ENCODE measurements at places on chromosomes 4 and X.

DNA sequence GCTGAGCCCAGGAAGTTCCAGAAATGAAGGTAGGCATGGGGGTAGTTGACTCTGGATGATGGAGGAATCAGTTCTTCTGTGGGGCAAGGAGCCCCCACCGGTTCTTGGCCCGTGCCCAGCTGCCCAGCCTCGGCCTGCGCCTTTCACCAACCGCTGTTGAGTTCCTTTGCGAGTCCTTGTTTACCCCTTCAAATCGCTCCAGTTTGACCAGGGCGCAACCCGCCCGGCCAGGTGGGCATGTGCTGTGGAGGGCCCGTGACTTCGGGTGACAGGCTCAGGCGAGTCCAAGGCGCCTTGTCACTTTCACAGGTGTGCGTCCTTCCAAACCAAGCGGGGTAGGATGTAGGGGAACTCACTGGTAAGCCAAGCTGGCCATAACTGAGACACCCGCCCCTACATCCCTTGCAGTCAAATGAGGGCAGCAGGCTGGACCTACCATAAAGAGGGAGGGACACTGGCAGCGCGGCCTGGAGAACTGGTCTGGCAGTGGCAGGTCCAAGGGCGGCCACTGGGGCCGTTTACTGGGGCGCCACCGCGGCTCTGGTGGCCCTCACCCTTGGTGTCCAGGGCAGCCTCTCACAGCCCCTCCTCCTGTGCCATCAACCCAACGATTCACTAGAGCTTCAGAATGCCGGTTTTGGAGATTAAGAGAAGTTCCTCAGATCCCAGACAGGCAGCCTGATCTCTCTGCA is 160.3 kb upstream of the ZIC3 start:
- no peak for DNase-seq

GRCh38 chrX:39653691-39654090 is 444.1 kb downstream of the BCOR start:
- peak; percentile 94 for DNase-seq

DNA sequence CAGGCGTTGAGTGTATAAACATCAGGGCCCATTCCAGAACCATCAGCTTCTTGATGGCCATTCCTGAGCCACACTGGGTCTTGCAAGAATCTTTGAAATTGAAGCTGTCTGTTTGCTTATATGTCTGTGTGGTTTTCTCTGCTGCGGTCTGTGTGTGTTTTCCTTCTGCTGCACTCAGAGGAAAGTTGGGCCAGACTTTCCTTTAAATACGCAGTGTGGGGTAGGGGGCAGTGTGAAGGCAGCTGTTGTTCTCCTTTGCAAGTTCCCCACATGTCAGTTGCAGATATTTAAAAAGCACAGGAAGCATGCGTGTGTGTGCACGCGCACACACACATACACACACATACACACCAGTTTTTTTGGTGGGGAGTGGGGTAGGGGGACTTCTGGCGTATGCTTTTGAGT is 32.1 kb downstream of the CCKAR start:
- no peak for DNase-seq

DNA sequence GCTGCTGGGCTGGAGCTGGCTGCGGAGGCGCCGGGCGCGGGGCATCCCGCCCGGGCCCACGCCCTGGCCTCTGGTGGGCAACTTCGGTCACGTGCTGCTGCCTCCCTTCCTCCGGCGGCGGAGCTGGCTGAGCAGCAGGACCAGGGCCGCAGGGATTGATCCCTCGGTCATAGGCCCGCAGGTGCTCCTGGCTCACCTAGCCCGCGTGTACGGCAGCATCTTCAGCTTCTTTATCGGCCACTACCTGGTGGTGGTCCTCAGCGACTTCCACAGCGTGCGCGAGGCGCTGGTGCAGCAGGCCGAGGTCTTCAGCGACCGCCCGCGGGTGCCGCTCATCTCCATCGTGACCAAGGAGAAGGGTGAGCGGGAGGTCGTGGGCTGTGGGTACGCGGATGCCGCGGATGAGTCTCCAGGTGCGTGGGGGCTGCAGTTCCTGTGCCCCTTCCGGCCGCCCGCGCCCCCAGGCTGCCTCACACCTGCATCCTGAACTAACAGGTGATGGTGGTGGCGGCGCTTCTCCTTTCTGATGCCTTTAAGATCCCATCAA is 499 bp downstream of the CYP2U1 start:
- DNase-seq: no peak

DNA sequence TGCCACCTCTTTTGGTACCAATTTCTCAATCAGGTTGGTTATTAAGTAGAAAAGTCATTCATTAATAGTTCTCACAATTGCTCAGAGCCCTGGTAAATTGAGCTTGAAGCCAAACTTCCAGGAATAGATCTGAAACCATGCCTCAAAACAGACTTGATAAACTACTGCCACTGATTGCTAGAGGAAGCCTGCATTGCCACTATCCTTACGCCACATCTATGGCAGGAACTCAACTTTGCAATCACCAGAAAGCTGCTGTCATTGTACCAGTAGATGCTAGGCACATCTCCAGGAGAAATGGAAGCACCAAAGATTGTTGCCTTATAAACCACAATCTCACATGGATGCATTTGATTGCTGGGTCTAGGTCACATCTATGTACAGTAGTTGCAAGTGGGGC is 21.6 kb upstream of the TSPAN7 start:
- no peak for DNase-seq

- DNase-seq: peak; percentile 64
These were observed 213.6 kb downstream of the PALLD start for GRCh38 chr4:168710353-168710946.

GRCh38 chr4:41015016-41015675 is 199.2 kb downstream of the APBB2 start:
- DNase-seq: peak; percentile 37

GRCh38 chrX:68419975-68420374 is 13.3 kb downstream of the OPHN1 start:
- no peak for DNase-seq
